ENCODE measurements at places on chromosomes 4 and X.

GRCh38 chr4:3287271-3287971 is 5.4 kb upstream of the RGS12 start:
- DNase-seq, result no peak

- DNase-seq, result no peak
Observed at GRCh38 chr4:182083671-182084410, 159.4 kb upstream of the TENM3 start.

DNA sequence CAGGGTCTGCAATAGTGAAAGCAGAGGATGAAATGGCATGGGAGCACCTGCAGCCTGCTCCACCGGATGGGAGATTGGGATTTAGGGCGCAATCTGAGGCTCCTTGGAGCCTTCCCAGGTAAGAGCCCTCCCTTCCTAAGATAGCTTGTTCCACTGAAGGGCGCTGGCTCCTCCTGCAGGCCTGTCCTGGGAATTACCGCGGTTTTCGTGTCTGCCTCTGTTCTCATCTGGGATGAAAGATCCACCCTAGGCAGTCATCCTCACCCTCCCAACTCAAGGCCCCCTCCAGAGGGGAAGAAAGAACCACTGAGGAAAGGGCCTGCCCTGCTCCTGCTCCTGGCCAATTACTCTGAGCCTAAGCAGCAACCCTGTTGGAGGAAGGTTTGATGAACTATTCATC is 547.5 kb downstream of the SMARCA1 start:
- DNase-seq, result peak; percentile 15

DNA sequence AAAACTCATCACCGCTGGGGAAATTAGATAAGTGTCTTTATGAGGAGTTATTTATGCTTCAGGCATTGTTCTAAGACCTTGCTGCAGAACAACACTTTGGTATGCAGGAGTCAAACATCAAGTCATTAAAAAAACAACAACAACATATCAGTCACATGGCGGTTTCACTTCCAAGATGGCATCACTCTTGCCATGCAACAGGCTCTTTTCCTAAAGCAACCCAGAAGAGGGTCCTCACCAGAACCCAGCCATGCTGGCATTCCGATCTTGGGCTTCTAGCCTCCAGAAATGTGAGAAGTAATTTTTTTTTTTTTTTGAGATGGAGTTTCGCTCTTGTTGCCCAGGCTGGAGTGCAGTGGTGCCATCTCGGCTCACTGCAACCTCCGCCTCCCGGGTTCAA is 8.7 kb upstream of the RBMX start:
- DNase-seq, result no peak

GRCh38 chr4:158139086-158139485 is 33.7 kb downstream of the GASK1B start:
- DNase-seq, result no peak

DNA sequence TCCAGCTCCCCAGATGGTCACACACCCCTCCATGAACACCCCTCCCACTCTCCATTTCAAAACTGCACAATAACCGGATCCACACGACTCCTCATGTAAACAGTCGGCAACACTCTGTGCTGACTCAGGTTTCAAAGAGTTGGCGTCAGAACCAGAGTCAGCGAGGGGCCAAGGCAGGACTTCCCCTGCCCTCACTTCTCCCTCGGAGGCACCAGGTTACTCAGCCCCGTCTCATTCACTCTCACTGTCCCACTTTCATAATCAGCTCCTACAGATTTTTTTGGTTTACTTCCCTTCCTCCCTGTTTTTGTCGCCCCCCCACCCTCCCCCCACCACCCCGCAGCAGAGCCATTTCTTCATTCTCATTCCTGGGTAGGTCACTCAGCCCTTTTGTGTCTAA is 2.7 kb upstream of the TIMP1 start:
- DNase-seq, result no peak

- no peak for DNase-seq
Observed at GRCh38 chrX:71095033-71095432, 618 bp upstream of the FOXO4 start.

DNA sequence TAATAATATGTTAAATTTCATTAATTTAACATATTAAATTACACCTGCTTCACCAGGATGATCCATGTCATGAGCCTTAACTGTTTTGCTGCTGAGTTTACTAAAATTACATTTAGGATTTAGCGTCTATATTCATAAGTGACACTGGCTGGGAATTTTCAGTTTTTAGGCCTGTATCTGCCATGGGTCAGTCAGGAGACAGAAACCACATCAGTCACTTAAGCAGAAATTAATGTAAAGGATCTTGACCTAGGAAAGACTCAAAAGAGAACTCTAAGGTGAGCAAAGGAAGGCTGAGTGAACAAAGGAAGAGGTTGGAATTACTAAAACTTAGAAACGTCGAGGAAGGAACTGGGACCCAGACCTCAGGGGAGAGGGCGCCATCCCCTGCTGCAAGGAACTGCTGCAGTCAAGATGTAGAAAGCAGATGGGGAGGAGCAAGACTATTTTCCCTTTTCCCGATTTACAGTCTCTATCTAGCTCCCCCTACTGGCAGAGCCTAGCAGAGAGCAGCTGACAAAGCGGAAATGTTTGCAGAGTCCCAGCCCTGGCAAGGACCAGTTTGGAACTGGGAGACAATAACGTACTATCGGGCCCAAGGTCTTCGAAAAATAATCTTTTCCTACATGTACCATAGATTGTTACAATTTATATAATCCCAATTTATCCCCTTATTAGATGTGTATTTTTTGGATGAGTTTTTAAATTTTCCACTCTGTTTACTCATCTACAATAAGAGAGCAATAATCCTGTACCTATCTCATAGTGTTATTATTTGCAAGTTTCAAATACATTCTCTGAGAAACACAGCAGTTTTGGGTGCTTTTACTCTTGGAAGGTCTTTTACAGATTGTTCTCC is 22.6 kb upstream of the RBBP7 start:
- DNase-seq, result peak; percentile 65

- no peak for DNase-seq
Observed at GRCh38 chr4:153220682-153221395, 16.6 kb downstream of the TRIM2 start.

- no peak for DNase-seq
Observed at GRCh38 chr4:41132055-41132683, 82.2 kb downstream of the APBB2 start.

DNA sequence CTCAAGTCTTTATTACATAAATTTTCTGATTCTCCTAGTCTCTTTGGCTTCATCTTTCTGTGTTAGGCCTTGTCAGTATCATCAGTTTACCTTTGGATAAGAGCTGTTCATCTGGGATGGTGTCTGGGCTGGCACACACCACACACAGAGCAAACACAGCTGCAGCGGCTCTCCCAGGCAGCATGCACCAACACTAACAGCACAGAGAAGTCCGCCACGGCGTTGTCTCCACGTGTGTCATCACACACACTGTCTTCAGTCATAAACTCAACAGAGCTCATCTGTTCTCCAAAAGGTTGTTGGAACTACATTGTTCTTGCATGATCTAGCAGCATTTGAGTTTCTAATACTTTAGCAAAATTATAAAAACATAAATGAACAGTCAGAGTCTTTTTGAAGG is 851.9 kb upstream of the FRG1 start:
- no peak for DNase-seq

DNA sequence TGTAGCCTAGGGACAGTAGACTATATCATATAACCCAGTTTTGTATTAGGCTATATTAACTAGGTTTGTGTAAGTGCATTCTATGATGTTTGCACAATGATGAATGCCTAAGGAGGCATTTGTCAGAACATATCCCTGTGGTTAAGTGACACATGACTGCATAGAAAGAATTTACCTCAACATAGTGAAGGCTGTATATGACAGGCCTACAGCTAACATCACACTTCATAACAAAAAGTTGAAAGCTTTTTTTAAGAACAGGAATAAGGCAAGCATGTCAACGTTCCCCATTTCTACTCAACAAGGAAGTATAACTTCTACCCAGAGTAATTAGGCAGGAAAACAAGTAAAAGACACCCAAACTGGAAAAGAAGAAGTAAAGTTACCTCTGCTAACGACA is 165.9 kb upstream of the NDST4 start:
- DNase-seq, result no peak

GRCh38 chr4:168304744-168305459 is 13.7 kb downstream of the DDX60 start:
- no peak for DNase-seq

DNA sequence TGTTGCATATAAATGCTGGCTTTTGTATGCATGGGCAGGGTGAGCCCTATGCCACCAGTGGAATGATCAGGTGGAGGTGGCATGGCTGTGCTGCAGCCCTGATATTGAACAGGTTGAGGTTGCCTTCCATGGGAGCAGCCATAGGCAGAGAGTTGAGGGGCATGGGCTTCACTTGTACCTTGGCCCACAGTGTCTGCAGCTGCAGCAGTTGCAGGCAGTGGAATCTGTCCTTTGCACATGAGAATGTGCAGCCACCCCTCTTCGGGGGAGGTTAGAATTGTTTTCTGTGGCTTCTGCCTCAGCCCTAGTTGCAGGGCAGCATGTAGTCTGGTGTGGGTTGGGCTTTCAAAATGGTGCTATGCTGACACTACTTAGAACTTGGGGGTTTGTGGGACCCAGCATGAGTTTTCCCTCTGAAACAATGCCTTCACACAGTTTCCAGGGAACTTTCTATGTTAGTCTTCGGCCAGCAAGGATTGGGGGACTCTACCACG is 25.4 kb upstream of the VSIG1 start:
- DNase-seq, result no peak

DNA sequence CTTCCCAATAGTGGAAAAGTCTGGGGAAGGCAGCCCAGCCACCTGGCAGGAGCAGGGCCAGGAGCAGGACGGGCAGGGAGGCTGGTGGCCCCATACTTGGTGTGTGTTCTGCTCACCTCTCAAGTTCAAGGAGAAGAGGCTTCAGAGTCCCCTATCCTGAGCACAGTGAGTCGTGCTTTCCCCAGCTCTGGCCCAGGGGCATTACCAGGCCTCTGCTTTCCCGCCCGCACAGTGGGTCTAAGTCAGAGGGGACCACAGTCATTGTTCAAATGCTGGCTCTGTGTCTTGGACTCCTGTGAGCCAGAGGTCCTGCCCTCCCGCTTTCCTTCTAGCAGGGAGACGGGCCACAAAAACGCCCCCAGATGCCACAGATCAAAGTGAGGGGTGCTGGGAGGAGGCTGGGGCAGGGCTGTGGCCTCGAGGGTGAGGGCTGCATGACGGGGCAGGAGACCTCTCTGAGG is 27.6 kb downstream of the HTRA3 start:
- peak; percentile 58 for DNase-seq

DNA sequence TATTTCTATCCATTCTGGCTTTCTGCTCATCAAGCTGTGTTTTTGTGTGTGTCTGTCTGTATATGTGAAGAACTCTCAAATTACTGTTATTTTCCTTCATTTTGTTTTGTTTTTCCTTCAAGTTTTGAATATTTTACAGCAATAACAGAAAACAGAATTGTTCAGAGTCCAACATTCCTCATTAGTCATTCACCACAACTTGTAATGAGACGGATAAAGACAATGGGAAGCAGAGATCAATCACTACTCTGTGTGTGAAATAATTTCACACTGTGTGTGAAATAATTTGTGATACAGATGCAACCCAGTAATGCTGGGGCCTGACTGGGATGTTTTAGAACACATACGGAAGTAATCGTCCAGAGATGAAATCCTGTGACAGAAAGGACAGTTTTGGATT is 55.2 kb downstream of the HPGD start:
- no peak for DNase-seq

GRCh38 chr4:18935659-18936345 is 914.2 kb upstream of the LCORL start:
- DNase-seq, result no peak

GRCh38 chr4:47274901-47275300 is 188.6 kb downstream of the COMMD8 start:
- no peak for DNase-seq

- DNase-seq, result no peak
Observed at GRCh38 chrX:10043386-10043785, 76.2 kb downstream of the CLDN34 start.

DNA sequence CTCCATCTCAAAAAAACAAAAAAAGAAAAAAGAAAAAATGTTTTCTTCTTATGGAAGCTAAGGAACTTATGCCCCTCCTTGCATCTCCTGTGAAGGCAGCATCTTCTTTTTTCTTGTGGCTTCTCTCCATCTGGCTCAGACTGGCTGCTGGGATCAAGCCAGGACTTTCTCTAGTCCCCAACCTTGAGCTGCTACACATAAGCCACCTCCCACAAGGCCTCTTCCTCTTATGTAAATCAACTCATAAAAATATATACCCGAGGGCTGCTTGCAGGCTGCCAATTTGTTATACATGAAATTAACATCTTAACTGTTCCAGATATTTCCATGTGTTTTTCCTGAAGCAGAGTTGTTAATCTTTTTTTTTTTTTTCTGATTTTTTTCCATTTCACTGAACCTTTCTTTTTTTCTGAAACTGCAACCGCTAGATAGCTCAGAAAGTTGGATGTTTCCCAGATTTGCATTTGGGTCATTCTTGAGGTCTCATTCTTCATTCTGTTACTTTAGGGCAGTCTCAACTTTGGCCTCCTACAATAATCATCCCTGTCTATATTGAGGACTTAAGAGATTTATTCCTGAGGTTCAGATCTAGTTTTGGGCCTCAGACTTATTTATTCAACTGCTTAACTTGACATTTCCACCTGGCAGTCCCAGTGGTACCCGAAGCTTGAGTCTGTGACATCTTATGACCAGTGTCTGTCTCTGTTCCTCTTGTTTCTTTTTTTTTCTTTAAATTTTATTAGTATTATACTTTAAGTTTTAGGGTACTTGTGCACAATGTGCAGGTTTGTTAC is 10.3 kb downstream of the SNX25 start:
- DNase-seq, result peak; percentile 78

DNA sequence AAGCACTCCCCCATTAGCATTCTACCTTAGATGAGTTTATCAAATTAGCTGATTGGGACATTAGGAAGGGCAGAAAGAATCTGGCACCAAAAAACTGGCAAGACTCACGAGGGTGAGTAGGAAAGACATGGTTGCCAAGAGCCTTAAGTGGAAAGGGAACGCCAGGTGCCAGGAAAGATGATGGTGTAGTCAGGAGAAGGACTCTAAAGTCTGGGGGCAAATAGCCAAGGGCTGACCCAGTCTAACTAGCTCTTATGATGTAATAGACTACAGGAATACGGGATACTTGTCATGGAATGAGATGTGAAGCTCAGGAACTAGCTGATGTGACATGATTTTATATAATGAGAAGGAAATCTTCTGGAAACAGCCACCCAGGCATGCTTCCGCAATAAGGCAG is 94.8 kb downstream of the MBNL3 start:
- no peak for DNase-seq

All from posterior cingulate gyrus (tissue), 11 donors.